ENCODE measurements at places on chromosomes 12 and 14.

DNA sequence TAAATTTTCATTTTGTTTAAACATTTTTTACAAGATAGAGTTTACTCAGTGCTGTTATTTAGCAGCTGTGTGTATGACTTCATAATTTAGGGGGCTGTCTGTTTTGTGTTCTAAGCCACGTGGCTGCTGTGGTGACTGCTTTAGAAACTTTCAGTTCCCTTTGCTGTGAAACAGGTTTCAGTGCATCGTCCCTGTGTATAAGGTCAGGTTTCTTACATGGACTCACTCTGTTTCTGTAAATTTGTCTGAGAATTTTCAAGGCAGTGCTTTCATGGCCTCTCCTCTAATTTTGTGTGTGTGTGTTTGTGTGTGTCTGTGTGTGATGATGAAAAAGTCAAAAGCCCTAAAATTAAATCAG lies 32.4 kb downstream of the BICD1 start:
- no peak for DNase-seq

DNA sequence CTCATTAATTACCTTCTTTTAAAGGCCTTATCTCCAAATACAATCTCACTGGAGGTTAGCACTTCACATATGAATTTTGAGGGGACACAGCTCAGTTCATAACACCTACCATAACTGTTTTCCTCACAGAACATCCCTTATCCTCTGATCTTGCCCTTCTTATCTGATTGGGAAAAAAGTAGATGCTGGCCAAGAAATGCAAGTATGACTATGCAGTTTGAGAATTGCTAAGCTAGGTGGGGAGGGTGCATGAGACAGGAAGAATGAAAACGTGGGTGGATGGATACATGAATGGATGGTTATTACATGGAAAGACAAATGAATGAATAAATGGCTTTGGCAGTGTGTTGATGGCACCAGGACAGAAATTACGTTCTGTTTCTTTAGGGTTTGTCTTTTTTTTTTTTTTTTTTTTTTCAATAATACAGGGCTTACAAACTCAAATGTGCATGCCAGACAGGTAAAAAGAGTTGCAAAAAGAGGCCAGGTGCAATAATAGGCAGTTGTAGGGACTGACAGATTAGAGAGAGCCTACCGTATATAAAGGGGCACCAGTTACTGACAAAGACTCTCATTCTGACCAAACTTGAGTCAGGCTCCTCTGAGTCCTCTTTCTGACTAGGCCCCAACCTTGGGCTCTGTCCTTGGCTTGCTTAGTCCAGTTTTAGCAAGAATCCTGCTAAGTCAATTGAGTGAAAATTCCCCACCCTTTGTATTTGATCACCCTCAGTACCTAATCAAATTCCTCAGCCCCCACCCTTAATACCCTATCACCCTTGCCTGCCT lies 304.9 kb downstream of the ZFP36L1 start:
- no peak for DNase-seq

DNA sequence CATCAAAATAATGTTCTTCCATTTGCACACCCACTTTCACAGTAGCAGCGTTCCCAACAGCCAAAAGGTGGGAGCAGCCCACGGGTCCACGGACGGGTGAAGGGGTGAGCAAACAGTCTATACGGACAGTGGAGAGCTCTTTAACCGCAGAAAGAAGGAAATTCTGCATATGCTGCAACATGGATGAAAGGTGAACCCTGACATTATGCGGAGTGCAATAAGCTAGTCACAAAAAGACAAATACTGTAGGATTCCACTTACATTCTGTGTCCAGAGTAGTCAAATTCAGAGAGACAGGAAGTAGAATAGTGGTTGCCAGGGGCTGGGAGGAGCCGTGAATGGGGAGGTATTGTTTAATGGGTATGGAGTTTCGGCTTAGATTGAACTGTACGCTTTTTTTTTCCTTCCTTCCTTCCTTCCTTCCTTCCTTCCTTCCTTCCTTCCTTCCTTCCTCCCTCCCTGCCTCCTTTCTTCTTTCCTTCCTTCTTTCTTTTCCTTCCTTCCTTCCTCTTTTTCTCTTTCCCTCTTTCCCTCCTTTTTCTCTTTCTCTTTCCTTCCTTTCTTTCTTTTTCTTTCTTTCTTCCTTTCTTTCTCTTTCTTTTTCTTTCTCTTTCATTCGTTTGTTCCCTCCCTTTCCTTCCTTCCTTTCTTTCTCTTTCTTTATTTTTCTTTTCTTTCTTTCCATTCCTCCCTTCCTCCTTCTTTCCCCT lies 15.8 kb upstream of the ANKRD9 start:
- no peak for DNase-seq

GRCh38 chr12:57240066-57240921 lies 10.7 kb downstream of the STAC3 start:
- peak; percentile 43 for DNase-seq

DNA sequence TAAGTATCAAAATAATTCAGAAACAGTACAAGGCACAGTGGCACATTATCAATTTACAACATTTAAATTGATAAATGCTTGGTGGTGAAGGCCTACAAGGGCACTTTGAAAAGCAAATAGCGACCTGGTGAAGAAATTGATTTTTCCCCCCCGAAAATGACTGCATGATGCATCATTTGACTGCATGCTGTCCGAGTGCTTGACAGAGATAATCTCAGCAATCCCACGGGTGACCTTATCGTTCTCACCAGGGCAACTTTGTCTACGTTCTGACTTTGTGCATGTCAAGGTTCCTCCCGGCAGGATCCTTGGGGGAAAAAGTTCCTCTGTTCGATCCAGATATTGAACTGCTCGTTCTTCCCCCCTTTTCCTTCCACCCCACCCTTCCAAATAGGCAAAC lies 384.8 kb downstream of the EGLN3 start:
- no peak for DNase-seq

- no peak for DNase-seq
These were observed 1.5 kb downstream of the MYF6 start for GRCh38 chr12:80708975-80709328.

GRCh38 chr12:27927347-27927746 lies 45.2 kb downstream of the PTHLH start:
- no peak for DNase-seq

- no peak for DNase-seq
These were observed 4.0 kb downstream of the VPS37B start for GRCh38 chr12:122891661-122892525.

DNA sequence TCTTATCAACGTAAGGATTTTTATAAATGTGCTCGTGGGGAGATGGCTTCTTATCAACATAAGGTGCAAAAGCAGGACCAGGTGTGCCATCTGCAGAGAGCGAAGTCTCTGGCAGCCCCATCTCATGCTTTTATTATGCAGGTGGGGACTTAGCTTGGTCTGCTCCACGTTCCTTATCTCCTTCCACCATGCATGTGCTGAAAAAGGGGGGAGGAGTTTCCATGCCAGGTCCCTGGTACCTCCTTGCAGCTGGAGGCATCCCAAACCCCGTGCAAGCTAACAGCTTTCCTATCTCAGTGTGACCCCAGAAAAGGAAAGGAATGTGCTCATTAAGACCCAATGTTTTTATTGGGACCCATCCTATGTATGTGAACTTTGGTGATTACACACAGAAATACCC lies 608.5 kb downstream of the TMEM121 start:
- DNase-seq = no peak

GRCh38 chr14:22143363-22143762 lies 445.7 kb downstream of the DAD1 start:
- DNase-seq = no peak

DNA sequence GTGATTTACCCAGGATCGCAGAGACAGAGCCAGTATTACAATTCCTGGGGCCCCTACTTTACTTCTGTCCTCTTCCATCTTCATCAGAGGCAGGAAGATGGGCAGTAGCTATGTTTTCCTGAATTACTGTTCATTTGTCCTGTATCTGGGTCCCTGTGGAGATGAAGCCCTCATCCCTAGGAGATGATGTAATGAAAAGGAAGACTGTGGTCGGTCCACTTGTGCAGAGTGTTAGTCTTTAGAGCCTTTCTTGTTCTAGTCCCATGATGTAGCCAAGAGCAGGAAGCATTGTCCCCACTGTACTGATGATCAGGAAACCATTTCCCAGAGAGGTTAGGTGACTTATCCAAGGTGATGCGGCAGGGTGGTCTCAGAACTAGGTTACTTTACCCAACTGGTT lies 2.6 kb downstream of the CD9 start:
- DNase-seq = no peak

- DNase-seq = no peak
These were observed 11.1 kb upstream of the GPX2 start for GRCh38 chr14:64953661-64954060.

DNA sequence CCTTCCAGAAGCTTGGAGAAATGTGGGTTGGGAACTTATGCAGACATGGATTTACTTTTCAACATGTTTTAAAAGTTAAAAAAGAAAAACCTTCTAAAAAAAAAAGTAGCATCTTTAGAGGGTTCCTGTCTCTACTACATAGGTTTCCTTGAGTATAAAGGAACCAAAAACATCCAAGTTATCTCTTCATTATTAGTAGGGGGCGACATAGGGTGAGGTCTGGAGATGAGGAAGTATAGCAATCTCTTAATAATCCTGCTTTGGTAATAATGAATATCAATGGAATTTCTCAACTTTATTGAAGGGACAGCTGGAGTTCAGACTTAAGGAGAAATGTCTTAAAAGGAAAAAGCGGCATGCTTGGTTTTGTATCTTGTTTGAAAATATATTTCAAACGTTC lies 6.5 kb upstream of the PLXNC1 start:
- no peak for DNase-seq

DNA sequence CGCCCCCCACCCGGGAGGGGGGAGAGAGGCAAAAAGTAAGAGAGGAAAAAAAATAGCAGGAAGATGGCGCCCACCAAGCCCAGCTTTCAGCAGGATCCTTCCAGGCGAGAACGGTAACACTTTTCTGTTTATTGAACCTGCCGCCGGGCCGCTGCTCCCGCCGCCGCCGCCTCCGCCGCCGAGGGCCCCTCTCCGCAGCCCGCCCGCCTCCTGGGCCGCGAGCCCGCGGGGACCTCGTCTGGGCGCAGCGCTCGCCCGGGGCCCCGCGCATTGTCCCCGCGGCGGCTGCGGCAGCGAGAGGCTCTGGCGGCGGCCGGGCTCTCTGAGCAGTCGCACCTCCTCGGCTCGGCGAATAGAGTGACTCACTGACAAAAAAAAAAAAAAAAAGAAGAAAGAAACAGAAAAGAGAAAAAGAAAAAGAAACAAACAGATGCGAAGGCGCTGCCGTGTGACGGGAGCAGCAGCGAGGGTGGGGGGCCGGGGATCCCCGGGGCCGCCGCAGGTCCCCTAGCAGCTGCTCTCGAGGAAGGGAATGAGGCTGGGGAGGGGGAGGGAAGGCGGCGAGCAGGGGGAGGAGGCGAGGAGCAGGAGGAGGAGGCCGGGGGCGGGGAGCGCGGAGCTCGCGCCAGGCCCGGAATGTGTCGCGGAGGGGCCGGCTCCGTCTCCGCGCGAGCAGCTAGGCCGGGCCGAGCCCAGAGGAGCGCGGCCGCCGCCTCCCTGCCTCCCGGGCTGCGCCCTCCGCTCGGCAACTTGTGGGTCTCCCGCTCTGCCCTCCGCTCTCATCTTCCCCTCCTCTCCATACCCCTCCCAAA lies 781 bp downstream of the NPAS3 start:
- no peak for DNase-seq

DNA sequence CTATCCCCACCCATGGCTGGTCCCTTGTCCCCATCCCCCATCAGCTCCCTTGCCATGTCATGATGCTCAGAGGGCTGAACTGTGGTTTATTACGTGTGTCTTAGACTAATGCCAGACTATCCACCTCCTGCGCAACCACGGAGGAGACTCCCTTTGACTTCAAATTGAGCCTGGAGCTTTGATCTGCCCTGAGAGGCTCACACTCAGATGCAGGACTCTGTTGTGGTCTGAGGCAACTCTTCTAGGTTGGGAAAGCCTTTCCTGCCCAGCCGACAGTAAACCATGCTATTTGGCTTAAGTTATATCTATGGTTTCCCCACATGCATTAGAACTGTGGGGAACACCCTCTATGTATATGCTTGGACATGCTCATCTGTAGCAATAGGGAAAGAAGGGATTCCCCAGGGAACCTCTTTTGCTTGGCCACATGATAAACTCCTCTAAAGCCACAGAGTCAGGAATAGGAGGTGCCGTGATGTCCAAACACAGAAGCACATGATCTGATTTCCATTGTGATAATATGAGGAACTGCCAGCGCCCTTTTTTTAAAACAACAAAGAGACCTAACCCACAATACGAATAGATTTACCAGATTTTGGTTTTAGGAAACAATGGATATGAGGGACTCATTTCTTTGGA lies 11.1 kb upstream of the LGALS3 start:
- DNase-seq = no peak

DNA sequence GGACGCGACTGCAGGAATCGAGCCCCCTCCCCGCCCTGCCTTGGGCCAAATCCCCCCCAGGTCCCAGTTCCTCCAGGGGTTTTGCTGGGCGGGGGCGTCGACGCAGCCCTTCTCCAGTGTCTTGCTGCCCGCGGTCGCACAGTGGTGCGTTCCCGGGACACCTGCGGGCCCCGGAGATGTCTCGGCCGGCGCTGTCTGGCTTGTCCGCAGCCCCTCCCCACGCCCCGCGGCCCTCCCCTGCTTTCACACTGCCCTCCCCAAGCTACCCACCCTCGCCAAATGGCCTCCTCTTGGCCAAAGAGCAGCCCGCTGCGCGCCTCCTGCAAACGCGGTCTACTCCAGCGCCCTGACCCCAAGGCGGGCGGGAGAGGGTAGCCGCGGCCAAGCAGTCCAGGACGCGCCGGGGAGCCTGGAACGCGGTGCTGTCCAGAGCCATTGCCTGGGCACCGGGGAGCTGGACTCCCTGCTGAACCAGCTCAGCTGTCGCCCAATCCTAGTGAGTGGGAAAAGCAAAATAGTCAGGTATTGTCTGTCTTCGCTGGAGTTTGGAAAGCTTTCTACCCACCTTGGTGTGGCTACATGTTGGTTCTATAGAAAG lies 122.0 kb downstream of the AACS start:
- no peak for DNase-seq

GRCh38 chr12:125954362-125954761 lies 889.1 kb downstream of the AACS start:
- no peak for DNase-seq

GRCh38 chr14:92637228-92637627 lies 111.2 kb downstream of the LGMN start:
- no peak for DNase-seq

- DNase-seq = no peak
These were observed 129.0 kb downstream of the ASCL4 start for GRCh38 chr12:107903341-107904061.

- no peak for DNase-seq
These were observed 446 bp upstream of the ZNF641 start for GRCh38 chr12:48351022-48351708.

- DNase-seq = no peak
These were observed at the start of gene BCAT1 for GRCh38 chr12:24948757-24949722. Gene BCAT1 (minus strand): TSS chr12:24949101. CDS start chr12:24948932, 169 bp downstream.

- no peak for DNase-seq
These were observed 2.0 kb upstream of the SIX1 start for GRCh38 chr14:60651086-60651795.

DNA sequence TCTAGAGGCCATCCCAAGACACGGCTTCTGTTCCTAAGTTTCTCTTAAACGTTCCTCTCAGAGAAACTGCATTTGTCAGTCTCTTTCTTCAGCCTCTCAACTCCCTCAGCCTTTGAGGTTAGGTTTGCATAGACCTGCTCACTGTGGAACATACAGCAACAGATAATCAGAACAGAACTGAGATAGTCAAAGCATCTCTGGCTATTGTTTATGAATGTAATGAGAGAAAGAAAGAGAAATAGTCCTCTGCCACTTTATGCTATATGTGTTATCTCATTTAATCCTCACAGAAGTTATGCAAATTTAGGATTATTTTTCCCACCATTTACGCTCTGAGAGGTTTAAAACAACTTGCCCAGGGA lies 190.6 kb downstream of the PHLDA1 start:
- DNase-seq = no peak
